ENCODE measurements at places on chromosomes 1 and 21.
A peak's percentile ranks its signal among the peaks of the same experiment; 100 is the strongest.

- no peak for DNase-seq
Observed at GRCh38 chr1:184393962-184394361, 7.1 kb downstream of the C1orf21 start.

- no peak for DNase-seq
Observed at GRCh38 chr1:19160831-19161230, 49.2 kb downstream of the UBR4 start.

DNA sequence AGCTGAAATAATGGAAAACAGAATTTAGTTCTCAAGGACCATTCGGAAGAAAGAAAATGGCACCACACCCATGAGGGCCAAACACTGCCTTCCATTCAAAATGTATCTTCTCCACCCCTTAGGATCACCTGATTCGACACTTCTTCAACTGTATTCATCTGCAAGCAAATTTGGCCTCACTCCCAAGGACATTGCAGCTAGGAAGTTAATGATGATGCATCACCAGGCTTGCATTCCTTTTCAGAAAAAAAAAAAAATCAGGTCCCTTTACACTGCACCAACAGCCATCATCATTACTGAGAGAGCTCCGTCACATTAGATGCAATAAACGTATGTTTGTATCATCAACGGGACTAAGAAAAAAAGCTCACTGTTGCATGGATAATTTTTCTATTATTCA, 368.3 kb downstream of the PCP4 start:
- DNase-seq: no peak

- DNase-seq: no peak
Observed at GRCh38 chr1:35115459-35116383, 36.5 kb downstream of the ZMYM1 start.

- no peak for DNase-seq
Observed at GRCh38 chr1:185835191-185835590, 101.0 kb downstream of the HMCN1 start.

GRCh38 chr1:209647156-209647555, 5.1 kb downstream of the LAMB3 start:
- no peak for DNase-seq

GRCh38 chr1:28170001-28170596, 6.4 kb downstream of the PTAFR start:
- DNase-seq: no peak

DNA sequence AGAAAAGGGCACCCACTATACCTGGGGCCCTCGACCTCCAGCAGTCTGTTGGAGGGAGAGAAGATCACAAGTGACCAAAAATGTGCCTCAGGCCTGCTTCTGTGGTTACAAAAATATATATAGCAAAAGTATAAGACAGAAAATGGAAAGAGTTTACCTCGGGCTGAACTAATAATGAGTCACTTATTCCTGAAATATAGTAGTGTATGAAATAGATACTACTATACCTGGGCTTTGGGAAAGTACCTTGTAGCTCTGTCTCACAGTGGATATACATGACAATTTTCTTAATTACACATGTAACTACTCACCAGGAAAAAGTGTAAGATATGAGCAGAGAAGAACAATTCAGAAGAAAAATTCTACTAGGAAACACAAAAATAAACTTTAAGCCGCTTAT, 7.3 kb upstream of the APCS start:
- DNase-seq: no peak

GRCh38 chr1:2631136-2632050, 1.4 kb downstream of the MMEL1 start:
- no peak for DNase-seq

- no peak for DNase-seq
Observed at GRCh38 chr1:154567386-154568156, at the start of gene CHRNB2. Gene CHRNB2 (plus strand): TSS chr1:154567778. CDS start chr1:154568045, 267 bp downstream.

GRCh38 chr1:113929750-113930498, 800 bp downstream of the HIPK1 start:
- no peak for DNase-seq

GRCh38 chr1:155172732-155173477, at the start of gene KRTCAP2:
Gene KRTCAP2 (minus strand): TSS chr1:155173304. CDS start chr1:155173224, 80 bp downstream.
- peak; percentile 73 for DNase-seq

- DNase-seq: peak; percentile 39
Observed at GRCh38 chr1:184888505-184888904, 85.8 kb downstream of the NIBAN1 start.

- peak; percentile 84 for DNase-seq
Observed at GRCh38 chr1:92804721-92805201, 19.9 kb upstream of the EVI5 start.

DNA sequence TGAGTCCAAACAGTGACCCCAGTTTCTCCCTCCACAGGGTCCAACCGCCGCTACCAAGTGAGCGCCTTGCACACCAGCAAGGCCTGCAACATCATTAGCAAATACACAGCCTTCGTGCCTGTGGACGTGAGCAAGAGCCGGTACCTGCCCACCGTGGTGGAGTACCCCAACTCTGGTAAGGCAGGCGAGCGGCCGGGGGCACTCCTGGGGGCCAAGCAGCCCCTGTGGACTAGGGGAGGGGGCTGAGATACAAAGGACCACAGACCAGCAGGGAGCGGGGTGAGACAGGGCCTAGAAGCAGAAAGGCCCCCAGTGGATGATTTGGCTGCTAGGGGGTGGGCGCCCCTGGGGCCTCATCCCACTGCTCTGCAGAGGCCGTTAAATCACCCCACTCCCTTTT, 54.7 kb downstream of the VWA5B1 start:
- DNase-seq: no peak

DNA sequence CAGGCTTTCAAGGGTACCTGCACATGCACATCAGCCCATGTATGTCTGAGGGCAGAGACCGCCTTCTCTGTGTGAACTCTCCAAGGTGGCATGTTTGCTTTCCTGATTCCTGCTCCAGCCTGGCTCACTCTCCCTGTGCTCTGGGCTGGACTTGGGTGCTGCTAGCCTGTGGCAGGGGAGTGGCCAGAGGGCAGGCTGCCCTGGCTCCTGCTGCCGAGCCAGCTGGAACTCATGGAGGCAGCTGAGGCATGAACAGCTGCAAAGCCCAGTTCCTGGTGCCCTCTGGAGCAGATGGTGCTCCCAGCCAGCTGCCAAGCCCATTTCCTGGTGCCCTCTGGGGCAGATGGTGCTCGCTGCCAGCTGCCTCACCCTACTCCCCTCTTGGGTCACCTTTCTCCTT, 7.6 kb downstream of the UBL4B start:
- no peak for DNase-seq

DNA sequence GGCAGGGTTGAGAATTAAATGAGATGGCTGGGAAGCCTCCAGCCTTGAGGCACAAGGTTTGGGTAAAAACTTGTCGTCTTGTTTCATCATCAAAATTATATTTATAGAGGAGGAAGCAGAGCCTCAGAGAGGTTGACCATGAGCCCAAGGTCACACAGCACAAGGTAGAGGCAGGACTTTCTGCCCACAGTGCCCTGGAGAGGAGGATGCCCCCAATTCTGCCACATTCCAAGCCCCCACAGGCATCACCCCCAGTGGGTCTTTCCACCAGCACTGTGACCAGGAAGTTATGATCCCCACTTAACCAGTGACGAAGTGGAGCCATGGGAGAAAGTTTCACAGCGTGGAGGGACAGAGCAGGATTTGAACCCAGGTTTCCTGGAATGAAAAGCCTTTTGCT, 400.0 kb downstream of the MATN1 start:
- no peak for DNase-seq

- DNase-seq: peak; percentile 27
Observed at GRCh38 chr1:30955448-30956015, 47.0 kb upstream of the SDC3 start.

DNA sequence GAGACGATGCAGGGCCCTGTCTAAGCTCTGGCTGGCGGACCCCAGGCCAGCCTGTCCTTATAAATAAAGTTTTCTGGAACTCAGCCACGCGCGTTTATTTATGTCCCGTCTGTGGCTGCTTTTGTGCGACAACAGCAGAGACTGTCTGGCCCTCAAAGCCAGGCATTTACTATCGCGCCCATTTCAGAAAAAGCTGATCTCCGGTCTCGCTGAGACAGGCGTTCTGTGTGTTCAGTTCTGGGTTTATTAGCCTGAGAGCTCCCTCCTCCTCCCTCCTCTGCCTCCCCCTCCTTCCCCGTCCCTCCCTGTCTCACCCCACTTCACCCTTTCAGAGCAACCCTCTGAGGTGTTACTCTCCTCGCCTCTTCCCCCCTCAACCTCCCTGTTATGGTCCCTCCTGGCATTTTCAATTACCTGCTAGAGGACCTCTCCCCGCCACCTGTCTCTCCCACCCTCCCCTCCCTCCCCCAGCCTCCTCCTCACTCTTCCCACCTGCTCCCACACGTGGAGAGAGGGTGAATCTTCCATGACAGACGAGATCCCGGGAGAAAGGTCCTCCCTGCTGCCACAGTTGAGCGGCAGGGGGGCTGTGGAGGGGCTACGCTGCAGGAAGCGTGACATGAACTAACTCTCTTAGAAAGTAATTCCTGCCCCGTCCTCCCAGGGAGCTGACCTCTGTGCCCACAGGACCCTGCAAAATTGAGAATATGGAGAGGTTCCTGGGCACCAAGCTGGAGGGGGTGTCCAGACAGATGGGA, 59.9 kb downstream of the SPSB1 start:
- DNase-seq: no peak

GRCh38 chr1:75394386-75395139, 216.4 kb downstream of the SLC44A5 start:
- no peak for DNase-seq

GRCh38 chr1:55245781-55246180, 30.6 kb upstream of the USP24 start:
- DNase-seq: no peak

- no peak for DNase-seq
Observed at GRCh38 chr1:37465593-37466517, 8.5 kb upstream of the ZC3H12A start.

DNA sequence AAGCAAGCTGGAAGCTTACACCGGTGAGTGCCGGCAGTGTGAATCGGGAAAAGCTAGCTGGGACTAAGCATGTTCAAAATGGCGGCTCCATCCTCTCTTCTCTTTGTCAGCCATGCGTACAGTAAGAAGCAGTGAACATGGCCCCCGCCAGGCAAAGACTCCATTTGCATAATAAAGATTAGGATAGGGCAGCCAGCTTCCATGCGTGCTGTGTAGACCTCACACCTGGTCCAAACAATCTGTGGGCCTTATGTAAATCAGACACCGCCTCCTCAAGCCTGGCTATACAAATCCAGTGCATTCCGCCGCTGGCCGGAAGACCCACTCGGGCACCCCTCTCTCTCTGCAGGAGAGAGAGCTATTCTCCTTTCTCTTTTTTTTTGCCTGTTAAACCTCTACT, 150.3 kb downstream of the TIAM1 start:
- DNase-seq: no peak

DNA sequence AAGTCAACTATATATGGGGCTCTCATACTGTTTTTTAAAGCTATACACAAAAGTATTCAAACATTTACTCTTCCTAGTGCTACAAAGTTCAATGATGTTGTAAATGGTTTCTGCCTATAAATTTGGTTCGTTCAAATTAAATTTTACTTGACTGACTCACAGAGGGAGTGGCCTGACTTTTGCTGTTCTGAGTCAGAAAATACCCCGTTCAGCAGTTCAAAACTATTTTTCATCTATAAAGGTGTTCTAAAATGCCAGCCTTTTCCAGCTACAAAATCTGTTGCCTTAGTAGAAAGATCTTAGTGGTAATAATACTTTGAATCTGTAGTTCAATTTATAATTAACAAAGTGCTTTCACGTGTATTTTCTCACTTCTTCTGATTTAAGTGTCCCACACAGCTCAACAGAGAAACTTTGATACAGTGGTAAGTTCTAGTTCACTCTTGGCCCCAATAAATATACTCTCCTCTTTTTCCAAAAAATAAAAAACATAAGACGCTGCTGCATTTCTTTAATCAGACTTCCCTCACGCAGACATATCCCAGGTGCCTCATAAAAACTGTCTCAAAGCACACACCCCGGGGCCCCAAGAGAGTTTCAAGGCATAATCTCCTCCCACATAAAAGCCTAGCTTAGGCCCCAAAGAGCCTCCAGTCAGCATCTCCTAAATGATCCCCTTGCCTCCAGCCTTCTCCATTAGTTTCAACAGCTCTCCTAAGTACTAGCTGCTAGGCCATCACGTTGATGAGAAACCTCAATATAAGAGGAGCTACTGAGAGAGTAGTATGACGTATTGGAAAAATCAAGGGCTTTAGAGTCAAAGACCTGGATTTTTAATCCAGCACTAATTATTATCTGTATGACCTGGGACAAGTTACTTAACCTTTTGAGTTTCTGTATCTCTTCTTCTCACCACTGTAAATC, 3.2 kb downstream of the PTP4A2 start:
- DNase-seq: peak; percentile 39

DNA sequence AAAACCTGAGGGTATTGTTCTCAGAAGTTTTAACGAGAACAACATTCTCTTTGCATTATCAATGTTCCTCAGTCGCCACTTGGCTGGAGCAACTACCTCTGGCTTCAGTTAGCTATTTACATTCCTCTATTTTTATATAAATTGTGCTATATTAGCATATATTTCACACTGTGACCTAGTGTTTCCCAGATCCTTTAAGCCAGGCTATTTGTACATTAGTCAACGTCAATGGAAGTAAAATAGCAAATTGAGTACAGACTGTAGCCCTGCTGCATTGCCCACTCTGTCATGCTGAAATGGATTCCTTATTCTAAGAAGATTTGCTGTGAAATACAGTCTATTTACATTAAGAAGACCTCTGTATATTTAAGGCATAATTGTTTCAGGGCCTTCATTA, 213.8 kb downstream of the ROR1 start:
- DNase-seq: no peak

- DNase-seq: no peak
Observed at GRCh38 chr1:13820456-13820855, 120.5 kb downstream of the PRDM2 start.

- DNase-seq: no peak
Observed at GRCh38 chr1:19852036-19852435, 30.2 kb upstream of the OTUD3 start.

DNA sequence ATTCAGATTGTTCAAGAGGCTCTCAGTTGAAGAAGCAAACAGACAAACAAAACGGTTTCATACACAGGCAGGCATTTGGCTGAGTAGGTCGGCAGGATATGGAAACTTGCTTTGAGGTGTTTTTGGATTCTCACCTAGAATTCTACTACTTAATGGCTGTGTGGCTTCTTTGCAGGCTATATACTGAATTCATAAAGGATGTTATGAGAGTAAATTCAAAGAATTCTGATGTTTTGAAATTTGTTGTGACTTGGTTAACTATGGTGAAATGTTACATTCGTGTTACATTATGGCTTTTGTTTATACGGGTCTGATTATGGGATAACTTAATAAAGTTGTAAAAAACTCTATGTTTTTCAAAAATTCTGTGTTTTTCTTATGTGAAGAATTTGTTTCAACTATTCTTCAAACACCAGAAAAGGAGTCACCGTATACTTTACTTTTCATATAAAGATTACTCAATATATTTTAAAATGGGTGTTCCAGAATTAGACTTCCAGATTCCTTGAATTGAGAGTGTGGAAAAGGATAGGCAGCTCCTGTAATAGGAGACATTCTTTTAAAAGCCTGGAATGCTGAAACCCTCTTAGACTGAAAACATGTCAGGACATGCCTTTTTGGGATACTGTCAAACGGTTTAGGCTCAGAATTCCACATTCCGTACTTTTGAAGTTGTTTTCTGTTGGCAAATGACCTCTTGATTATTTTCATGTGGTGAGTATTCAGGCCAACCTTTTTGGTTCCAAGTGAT, 8.2 kb upstream of the IRF2BP2 start:
- peak; percentile 73 for DNase-seq

GRCh38 chr1:150562446-150563339, 13.5 kb downstream of the ADAMTSL4 start:
- no peak for DNase-seq

Measured in BJ (cell line).